ENCODE measurements at places on chromosomes 7 and 10.
A peak's percentile ranks its signal among the peaks of the same experiment; 100 is the strongest.

DNA sequence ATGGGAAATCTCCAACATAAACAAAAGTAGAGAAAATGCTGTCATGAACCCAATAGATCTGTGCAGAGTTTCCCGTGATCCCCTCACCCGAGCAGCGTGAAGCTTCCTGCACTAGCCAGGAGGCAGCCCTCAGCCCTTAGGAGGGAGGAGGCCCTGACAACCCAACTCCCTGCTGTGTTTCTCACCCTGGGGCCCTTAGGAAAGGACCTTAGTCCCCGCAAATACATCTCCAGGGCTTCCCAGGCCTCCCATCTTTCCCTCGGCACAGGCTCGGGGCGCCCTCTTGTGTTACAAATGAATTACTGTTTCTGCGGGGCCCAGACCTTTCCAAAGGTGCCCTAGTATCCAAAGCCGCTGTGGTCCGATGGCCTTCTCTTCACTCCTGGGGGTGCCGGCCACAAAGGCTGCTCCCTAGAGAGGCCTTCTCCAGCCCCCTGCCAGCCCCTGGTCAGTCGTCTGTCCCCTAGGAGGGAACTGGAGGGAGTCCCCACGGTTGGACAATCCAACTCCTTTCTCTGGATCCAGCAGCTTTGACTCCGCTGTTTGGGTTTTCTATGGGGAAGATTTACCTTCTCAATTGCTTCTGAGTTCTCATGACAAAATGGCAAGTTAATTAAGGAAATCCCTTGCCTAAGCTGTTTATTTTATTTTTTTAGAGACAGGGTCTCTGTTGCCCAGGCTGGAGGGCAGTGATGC is 49.9 kb upstream of the SH2B2 start:
- peak; percentile 74 for DNase-seq

- no peak for DNase-seq
Observed at GRCh38 chr10:35415505-35415904, 79.2 kb downstream of the CCNY start.

- DNase-seq: no peak
Observed at GRCh38 chr10:3105166-3105565, 37.8 kb downstream of the PFKP start.

GRCh38 chr10:99345350-99345749 is 16.2 kb downstream of the CNNM1 start:
- DNase-seq: no peak
